ENCODE measurements at places on chromosomes 16 and 17.

- no peak for DNase-seq
Measured at GRCh38 chr16:69820926-69821541, 58.9 kb downstream of the WWP2 start.

- DNase-seq = no peak
Measured at GRCh38 chr17:52686140-52686539, 527.6 kb upstream of the CA10 start.

- DNase-seq = no peak
Measured at GRCh38 chr17:34366529-34367107, 3.6 kb upstream of the CCL1 start.

- DNase-seq = no peak
Measured at GRCh38 chr16:85653290-85653891, 35.4 kb downstream of the GINS2 start.

DNA sequence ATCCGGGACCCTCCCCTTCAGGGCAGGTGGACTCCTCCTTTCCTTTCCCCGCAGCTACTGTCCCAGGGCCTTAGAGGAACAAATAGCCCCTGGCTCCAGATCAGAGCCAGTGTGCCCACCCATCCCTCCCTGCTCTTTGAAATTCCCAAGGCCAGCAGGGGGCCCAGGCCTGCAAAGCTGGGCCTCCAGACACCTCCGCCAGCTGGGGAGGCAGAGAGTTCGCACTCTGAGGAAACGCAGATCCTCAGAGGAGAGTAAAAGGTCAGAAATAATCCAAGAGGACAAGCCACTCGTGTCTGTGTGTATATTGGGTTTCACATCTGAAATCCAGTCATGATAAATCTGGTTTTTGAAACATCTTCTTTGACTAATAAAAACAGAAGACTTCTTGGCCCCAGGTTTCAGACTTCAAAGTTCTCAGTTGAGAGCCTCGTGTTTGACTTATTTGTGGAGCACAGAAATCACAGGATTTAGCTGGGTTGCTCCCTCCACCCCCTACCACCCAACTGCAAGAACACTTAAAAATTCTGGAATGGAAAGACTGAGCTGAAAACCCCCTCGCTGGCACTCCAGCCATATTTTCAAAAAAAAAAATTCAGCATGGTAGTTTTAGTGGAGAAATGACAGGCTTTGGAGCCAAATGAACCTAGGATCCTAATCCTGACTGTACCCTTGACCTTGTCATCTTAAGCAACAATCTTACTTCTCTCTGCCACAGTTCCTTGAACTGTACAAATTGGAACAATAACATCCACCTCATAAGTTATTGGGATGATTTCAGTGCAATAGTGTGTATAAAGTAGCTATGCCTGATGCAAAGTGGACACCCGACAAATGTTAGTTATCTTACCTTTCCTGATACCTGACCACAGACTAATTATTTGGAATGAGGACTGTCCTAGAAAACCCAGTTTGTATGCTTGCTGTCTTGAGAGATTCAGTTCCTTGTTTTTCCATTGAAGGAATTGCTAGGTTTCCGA, 44.5 kb upstream of the TBX2 start:
- DNase-seq = no peak

DNA sequence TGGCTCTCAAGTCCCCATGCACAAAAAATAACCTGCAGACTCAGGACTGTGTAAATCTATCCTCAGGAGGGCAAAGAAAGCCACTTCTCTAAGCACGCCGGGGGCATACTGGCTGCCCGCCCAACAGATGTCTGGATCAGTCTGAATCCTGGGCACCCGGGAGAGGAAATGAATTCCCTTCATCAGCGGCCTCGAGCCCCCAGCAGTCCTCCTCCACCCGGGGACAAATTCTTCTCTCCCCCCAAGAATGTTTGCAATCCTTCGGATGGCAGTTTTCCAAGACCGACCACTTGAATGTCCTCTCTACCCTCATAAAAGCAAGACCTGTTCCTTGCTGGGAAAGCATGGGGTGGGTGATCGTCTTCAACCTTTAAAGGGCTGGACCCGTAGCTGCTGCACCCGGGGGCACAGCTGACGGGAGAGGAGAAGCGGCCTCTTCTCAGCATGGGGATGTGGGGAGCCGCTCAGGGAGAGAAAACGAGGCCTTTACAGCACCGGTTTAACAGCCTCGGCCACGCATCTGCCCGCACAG, 9.4 kb upstream of the MAP2K3 start:
- no peak for DNase-seq

- no peak for DNase-seq
Measured at GRCh38 chr16:19938536-19938935, 53.9 kb upstream of the GPRC5B start.

DNA sequence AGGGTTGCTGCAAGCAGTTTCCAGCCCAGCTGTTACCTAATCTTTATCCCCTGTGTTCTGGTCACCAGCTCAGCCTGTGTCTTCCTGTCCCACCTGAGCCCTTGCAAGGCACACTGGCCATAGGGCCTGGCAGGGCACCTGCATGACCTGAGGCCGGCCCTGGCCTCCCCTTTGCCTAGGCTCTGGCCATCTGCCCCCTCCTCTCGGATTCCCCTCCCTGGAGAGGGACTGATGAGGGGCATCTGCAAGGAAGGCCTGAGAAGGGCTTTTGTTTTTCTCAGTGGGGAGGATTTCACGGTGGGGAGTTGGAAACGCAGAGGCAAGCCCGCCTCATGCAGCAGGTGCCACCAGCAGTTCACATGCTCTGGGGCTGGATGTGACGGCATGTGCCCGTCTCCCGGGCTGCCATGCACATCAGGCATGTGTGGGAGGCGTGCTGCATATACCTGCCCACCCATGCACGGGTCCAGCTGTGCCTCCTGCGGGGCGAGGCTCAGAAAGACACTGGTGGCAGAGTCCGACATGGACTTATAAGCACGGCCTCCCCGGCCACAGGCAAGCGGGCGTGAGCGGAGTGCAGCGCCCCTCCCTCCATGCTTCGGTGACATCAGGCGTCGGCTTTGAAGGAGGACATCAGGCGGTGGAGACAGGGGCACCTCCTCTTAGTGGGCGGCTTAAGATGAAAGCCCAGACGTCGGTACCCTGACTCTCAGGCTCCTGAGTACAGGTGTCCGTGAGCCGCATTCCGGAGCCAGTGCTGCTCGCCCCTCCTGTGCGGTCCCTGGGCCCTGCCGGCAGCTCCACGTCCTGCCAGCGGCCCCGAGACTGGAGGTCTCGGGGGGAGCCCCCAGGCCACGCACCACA, 16.5 kb downstream of the ASPSCR1 start:
- DNase-seq = no peak

DNA sequence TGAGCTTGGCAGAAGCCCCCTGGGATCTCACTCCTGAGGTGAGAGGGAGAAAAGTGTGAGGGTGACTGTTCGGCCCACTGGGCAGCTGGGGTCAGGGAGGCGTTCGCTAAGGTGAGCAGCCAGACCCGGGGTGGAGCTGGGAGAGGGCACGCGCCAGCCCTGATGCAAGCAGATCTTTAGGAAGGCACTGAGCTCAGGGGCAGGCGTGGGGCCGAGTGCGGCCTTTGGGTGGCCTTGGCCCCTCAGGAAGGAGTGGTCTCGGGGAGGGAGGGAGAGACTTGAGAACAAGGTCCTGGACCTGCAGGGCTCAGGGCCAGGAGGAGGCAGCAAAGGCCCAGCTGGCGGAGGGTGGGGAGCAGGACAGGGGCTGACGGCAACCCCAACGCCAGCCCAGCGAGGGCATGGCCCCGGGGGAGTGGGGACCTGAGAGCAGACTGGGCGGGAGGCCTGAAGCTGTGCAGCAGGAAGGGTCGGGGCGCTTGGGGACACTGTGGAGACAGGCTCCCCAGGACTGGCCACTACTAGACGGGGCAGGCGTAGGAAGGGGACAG, 14.5 kb upstream of the WDR45B start:
- DNase-seq = no peak

- DNase-seq = peak; percentile 16
Measured at GRCh38 chr16:49921791-49922456, 66.0 kb upstream of the ZNF423 start.

DNA sequence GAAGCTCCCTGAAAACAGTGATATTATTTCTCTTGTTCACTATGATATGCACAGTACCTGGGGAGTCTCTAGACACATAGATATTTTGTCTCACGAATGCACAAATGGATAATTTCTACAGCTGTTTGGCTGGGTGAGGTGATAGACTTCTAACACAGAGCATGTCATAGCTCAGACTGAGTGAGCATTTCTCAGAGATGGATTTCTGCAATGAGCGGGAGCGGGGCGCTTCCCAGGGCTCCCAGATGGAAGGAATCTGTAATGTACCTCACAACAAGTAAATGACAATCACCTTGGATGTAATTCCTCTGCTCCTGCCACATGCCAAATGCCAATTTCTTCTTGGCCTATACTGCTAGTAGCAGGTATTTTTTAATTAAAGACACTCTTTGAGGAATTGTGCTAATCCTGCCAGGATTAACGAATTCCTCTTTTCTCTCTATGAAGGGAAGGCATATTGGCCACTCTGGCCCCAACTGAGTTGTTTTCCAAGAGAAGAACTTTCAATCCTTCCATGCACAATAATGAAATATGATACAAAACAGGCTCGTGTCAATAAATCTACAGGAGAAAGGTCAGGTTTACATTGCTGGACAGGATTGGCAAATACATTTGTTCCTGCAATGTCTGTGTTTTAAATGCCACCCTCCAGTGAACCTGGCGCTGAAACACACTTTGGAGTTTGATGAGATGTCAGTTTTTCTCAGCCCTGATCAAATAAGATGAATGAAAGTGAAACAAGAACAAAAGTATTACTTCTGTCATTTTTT, 185.3 kb downstream of the CBLN1 start:
- no peak for DNase-seq

DNA sequence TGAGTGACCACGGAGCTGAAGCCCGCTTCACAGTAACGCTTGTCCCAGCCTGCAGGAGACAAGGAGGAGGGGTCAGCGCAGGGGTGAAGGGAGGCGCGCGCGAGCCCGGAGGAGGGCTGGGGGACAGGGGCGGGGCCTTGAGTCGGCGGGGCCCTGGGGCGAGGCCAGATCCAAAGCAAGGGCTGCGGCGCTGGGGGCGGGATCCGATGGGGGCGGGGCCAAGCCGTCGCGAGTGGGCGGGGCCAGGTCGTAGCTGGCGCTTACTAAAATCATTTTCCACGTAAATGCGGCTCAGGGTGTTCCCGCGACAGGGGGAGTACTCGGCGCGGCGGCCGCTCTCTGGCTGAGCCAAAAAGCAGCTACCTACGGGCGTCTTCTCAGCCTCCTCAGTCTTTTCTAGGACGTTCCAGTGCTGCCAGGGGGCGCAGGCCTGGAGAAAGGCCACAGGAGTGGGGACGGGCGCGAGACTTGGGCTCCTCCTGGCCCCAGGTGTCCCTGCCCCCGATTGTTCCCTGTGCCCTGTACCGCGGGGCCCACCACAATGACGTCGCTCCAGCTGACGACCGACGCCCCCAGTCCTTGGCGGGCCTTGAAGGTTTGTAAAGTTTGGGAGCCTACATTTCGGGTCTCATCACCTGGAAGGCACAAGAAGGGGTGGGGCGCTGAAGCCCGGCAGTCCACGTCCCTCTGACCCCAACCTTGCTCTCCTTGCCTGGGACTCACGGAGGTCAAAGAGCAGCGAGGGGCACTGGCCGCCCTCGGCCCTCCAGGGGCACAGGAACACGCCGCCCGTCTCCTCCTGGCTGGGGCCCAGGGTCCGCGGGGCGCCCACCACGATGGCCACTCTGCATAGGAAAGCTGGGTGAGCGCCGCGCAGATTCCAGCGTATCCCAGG, 3.9 kb downstream of the ITGA2B start:
- DNase-seq = peak; percentile 82

DNA sequence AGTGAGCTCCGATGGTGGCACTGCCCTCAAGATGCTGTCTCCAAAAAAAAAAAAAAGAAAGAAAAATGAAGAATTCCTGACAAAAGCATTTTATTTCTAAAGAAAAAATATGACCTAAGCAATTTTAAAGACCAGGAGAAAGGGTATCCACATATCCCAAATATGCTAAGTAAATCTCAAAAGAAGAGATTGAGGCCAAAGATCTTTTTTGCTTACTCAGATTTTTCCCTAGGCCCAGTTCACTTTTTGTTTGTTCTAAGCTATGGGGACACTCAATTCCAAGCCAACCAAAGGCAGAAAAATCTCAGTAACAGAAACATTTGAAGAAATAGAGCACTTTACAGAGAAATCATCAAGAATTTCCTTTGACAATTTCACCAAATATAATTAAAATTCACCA, 150.8 kb downstream of the SOX9 start:
- no peak for DNase-seq

DNA sequence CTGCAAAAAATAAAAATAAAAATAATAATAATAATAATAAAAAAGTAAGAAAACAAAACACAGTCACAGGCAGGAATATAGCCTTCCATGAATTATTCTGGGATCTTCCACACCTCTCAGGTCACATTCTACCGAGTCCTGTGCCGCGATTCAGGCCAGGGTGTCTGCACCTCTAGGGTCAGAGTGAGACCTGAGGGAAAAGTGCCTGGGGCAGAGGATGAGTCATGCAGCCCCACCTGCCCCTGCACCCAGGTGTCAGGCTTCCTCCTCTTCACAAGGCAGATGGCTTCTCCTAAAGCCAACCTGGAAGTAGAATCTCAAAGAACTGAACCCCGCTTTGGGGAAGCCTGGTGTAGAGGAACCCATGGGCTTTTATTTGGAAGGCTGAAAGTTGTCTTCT, 283.7 kb downstream of the CPPED1 start:
- no peak for DNase-seq

GRCh38 chr17:2400474-2400866, 390 bp downstream of the MNT start:
- peak; percentile 43 for DNase-seq

GRCh38 chr17:50213026-50214022, 11.9 kb upstream of the COL1A1 start:
- no peak for DNase-seq

GRCh38 chr16:9922441-9922840, 259.8 kb downstream of the GRIN2A start:
- no peak for DNase-seq

- no peak for DNase-seq
Measured at GRCh38 chr17:73174126-73174525, 9.3 kb downstream of the SSTR2 start.

- no peak for DNase-seq
Measured at GRCh38 chr17:67707442-67707841, 10.3 kb upstream of the NOL11 start.

Measured in stimulated activated CD4-positive, alpha-beta T cell treated with anti-CD3 and anti-CD28 coated beads, Interleukin-2, amount 100 ng/mL, for 4 hours (primary cell).